ENCODE measurements at places on chromosomes 12 and 14. TPM values are rescaled to one million over a fixed set of nuclear protein-coding genes. Genes with fewer than 3 reads are reported as not detected.

DNA sequence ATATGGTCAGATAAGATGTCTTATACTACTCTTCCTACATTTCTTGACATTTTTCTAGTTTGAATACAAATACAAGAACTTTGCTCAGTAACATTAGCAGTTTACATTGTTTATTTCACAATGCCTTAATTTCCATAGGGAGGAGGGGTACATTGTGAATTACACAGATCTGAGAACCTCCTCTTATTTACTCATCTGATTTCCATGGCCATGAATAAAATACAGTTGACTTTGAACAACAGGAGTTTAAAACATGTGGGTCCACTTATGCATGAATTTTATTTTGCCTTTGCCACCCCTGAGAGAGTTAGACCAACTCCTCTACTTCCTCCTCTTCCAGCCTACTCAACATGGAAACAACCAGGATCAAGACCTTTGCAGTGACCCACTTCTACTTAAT is 67.7 kb downstream of the MGST1 start:
- no peaks in the 10 kb centered on the region for H3K4me1 ChIP-seq
- H3K27ac ChIP-seq = no peak overlapping the region
- no peaks in the 10 kb centered on the region for H3K27me3 ChIP-seq
- H3K36me3 ChIP-seq = no peaks in the 10 kb centered on the region
- no peak for DNase-seq

DNA sequence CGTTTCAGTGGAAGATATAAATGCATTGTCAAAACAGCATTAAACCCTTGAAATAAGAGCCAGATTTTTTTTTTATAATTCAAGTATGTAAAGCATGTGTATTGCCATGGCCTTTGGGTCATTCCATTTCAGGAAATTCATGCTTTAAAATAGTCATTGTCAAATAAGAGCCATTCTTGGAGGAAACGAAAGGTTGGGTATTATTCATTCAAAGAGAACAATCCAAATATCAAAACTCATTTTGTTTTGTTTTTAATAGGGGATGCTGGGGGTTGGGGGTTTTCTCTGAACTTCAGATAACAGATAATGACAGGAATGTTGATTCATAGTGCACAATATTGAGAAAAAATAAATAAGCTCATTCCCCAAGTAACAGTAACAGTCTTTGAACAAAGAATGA is 174.4 kb upstream of the NUDT4 start:
- no peaks in the 10 kb centered on the region for H3K27me3 ChIP-seq
- H3K4me3 ChIP-seq = no peak overlapping the region
- no peak overlapping the region for H3K27ac ChIP-seq

GRCh38 chr14:34175574-34175973 is 224.7 kb upstream of the EGLN3 start:
- no peaks in the 10 kb centered on the region for H3K4me1 ChIP-seq
- DNase-seq = no peak
- no peaks in the 10 kb centered on the region for H3K36me3 ChIP-seq
- H3K27me3 ChIP-seq = no peaks in the 10 kb centered on the region
- no peak overlapping the region for H3K27ac ChIP-seq

DNA sequence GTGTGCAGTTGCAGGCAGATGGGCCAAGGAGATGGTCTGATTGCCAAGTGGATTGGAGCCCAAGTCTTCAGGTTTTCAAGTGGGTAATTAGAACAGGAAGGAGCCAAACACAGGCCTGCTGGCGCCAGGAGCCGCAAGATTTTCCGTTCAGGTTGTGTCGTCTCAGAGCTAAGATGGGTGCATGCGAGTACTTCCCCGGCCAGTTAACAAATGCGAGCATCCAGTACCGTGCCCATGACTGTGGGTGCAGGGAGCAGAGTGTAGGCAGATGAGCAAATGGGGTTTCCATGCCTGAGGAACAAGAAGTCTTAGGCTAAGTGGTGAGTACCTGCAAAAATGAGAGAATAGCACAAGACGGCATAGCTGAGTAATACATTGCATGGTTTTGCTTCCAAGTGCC is 90.5 kb downstream of the CHST11 start:
- H3K4me1 ChIP-seq = peaks cover 7% of the 10 kb centered on the region
- H3K4me3 ChIP-seq = no peak overlapping the region
- no peaks in the 10 kb centered on the region for H3K36me3 ChIP-seq

GRCh38 chr12:1731019-1731687 is 40.3 kb downstream of the ADIPOR2 start:
- H3K4me3 ChIP-seq = no peak overlapping the region
- no peaks in the 10 kb centered on the region for H3K27me3 ChIP-seq
- peak; percentile 1 for DNase-seq
- peaks cover 11% of the 10 kb centered on the region for H3K36me3 ChIP-seq
- no peaks in the 10 kb centered on the region for H3K4me1 ChIP-seq

GRCh38 chr14:104680806-104681688 is 8.4 kb upstream of the INF2 start:
- H3K36me3 ChIP-seq = no peaks in the 10 kb centered on the region
- H3K4me3 ChIP-seq = peak overlapping the region; percentile 50
- H3K27ac ChIP-seq = peak overlapping the region; percentile 99
- H3K27me3 ChIP-seq = no peaks in the 10 kb centered on the region
- peak; percentile 55 for DNase-seq
- H3K4me1 ChIP-seq = peaks cover 54% of the 10 kb centered on the region

APOLD1 gene
- total RNA-seq = 23.3 TPM

PELI2 gene
- total RNA-seq = 10.0 TPM

Measured in PC-9 (cell line).